ENCODE measurements at places on chromosomes 7 and 10.
A peak's percentile ranks its signal among the peaks of the same experiment; 100 is the strongest.

GRCh38 chr7:150799741-150800580, at the start of gene TMEM176B:
Gene TMEM176B, minus strand, starts transcription at chr7:150800364. Its CDS starts 3,795 bp downstream, at chr7:150796569.
- peak; percentile 29 for DNase-seq

GRCh38 chr10:70615784-70616522, 13.4 kb upstream of the PRF1 start:
- no peak for DNase-seq

DNA sequence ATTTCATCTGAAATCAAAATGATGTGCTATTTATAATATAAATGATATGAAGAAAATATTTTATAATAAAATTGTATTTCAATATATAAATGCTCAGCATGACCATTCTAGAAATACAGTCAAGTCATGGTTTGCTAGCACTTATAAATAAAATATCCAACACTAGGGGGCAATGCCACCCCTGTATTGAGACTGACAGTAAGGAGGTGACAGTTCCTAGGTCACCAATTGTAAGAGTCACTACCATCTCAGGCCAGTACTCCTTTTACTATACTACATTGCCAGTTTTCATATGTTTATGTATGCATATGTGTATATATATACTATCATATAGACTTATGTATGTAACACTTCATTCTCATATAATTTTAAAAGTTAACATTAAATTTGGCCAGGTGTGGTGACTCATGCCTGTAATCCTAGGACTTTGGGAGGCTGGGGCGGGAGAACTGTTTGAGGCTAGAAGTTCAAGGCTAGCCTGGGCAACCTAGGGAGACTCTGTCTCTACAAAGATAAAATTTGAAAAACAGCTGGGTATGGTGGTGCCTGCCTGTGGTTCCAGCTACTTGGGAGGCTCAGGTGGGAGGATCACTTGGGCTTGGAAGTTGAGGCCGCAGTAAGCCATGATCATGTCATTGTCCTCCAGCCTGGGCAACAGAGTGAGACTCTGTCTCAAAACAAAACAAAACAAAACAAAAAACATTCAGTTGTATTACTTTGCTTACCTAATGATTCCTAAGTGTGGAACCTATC, 2.4 kb upstream of the CNOT4 start:
- peak; percentile 62 for DNase-seq

DNA sequence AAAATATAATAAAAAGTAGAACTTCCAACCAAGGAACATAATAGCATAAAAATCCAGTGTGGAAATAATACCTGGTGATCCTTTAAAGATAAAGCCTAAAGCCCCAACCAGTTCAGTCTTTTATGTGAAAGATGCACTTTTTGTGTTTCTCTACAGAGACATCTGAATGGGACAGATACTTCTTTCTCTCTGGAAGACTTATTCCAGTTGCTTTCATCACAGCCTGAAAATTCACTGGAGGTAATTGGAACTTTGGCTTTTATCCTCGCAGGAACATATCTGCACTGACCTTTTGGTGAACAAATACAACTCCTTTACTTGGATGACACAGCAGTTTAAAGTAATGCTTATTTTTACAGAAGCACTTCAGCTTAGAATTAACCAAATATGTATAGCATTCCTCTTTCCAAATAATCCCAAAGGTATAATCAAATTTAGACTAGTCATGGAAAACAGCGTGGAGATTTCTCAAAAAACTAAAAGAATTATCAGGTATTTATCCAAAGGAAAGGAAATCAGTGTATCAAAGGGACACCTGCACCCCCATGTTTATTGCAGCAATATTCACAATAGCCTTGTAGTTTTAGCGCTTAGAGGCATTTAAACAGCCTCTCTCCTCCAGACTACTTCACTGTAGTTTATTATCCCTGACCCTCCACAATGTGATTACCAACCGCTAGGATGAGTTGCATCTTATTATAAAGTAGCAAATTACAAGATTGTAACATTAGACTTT, 16.8 kb downstream of the HNRNPA2B1 start:
- DNase-seq, result no peak

GRCh38 chr10:50333872-50334271, 82.6 kb upstream of the ASAH2 start:
- no peak for DNase-seq

- no peak for DNase-seq
Observed at GRCh38 chr7:96827701-96828100, 118.1 kb upstream of the SEM1 start.

DNA sequence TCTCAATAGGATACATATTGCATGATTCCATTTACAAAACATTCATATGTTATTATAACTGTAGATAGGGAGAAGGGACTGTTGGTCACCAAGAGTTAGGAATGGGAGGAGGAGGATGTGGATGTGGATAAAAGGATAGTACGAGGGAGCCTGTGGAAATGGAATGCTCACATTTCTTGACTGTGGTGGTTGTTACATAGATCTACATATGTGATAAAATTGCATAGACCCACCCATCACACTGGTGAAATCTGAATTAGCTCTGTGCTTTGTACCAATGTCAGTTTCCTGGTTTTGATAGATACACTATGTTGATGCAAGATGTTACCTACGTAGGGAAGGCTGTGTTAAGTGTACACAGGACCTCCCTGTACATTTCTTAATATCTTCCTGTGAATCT, 233.5 kb upstream of the MTPN start:
- no peak for DNase-seq

- DNase-seq, result no peak
Observed at GRCh38 chr10:107444443-107444842, 279.9 kb upstream of the SORCS1 start.
